ENCODE measurements at places on chromosomes 7 and 10.

GRCh38 chr7:45082031-45082830 is 6.5 kb downstream of the NACAD start:
- no peak for DNase-seq

- no peak for DNase-seq
Measured at GRCh38 chr7:20244334-20245120, 27.3 kb upstream of the MACC1 start.

- DNase-seq: no peak
Measured at GRCh38 chr7:100567751-100568175, 5.9 kb downstream of the SAP25 start.

GRCh38 chr7:122550545-122550944 is 148.4 kb downstream of the RNF133 start:
- no peak for DNase-seq

DNA sequence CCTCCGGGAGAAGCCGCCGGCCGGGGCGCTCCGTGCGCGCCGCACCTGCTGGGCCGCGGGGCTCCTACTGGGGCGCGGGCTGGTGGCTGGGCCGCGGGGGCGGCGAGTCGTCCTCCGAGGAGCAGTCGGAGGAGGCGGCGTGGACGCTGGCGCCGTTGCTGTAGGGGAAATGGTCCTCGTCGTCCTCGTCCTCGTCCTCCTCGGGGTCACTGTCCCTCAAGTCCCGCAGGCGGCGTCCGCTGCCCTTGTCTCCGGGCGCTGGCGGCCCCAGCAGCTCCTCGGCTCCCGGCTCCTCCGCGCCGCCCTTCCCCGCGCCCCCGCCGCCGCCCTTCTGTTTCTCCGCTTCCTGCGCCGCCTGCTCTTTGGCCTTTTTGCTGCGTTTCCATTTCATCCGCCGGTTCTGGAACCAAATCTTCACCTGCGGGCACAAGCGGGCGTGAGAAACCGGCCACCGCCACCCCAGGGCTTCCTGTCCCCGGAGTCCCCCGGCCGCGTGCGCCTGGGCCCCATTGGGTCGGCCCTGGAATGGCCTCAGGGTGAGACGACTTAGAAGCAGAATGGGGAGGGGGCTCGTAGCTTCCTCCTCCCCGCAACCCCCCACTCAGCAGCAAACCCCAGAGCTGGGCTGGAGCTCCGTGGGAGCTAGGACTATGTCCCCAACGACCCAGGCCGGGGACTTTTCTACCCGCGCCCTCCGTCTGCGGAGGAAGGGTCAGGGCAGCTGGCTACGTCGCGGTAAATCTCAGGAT is 4.8 kb downstream of the MNX1 start:
- DNase-seq: no peak

GRCh38 chr10:75620356-75620755 is 188.9 kb downstream of the LRMDA start:
- DNase-seq: no peak

DNA sequence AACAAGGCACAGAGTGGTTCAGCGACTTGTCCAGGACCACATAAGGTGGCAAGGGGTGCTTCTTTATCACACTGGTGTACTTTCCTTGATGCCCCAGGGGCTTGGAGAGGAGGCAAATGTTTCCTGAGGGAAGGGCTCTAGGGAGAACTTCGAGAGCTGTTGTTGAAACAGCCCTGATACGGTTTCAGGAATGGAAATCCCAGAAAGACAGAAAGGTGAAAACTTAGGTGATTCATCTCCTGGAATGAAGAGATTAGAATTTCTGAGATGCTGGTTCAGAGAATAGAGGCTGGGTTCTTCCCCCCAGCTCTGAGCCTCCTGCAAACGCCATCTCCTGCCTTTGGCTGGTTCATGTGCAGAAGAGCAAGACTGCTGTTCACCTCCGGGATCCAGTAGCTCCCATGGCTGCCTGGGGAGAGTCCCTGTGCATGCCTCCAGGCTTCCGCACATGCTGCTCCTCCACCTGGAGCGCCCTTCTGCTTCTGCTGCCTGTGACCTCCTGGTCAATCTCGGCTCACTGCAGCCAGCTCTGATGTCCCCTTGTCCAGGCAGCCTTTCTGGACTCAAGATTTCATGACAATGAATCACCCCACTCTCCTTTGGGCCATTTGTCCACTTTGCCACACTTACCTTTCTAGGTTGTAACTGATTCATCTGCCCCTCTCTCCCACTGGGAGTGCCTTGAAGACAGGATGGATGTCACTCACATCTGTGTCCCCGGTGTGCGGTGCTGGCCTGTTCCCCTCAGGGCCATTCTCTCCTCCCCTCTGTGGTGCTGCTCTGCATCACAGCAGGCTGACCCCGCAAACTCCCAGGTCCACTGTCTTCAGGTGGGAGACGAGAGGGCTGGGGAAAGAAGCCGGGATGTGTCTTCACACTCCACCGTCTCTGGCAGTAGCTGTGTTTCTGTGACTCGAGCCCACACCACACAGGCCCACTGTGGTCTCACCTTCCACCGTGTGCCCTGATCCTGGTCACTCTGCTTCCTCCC is 3.6 kb upstream of the CDH23 start:
- DNase-seq: no peak

DNA sequence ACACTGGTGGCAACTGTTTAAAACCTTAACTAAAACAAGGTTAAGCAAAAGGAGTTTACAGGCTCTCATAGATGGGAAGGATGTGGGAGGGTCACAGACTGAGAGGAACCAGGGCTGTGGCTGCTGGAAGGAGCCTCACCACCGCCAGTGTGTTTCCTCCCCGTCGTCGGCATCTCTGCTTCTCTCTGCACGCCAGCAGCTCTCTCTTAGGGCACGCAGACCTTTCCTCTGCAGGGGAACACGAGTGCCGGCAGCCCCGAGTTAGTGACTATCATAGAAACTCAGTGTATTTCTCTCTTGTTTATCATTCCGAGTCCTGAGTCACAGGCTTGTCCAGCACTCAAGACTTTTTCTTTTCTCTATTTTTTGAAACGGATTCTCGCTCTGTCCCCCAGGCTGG is 8.1 kb upstream of the SH2D4B start:
- no peak for DNase-seq

- DNase-seq: no peak
Measured at GRCh38 chr10:111084366-111085255, 7.8 kb downstream of the ADRA2A start.

DNA sequence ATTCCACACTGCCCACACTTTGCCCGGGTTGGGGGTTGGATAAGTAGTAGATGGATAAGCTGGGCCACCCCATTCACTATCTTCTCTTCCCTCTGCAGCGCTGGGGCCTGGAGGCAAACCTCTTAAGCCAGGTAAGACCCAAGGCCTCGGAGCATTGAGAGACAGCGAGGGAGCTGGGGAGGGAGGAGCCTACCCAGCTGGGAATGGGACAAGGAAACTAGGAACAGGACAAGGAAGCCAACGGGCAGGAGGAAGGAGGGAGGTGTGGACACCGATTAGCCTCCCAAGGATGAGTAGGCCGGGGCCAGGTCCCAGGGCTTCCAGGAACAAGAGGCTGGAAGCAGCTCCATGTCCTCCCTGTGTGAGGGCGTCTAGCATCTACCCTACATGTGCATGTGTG is 9.6 kb downstream of the ELN start:
- DNase-seq: no peak

DNA sequence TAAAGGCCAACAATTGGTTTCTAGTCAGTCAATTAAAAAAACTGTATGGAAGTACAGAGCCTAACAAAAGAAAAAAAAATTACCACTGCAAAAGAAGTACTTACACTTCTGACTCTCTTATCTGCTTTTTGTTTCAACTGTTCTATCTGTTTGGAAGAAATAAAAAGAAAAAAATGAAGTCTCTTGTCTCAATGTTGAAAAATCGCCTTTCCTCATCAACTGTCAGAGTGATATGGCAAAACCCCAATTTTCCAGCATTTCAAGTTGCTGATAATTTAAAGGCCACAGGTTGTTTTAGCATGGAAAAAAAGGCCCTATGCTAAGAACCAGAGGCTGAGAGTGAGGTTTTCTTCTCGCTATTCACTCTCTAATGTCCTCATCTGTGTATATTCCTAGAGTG is 13.6 kb downstream of the ZDHHC6 start:
- DNase-seq: no peak

GRCh38 chr10:101867931-101868330 is 24.3 kb upstream of the KCNIP2 start:
- DNase-seq: no peak

- DNase-seq: no peak
Measured at GRCh38 chr7:90759710-90760109, 163.6 kb downstream of the CDK14 start.

DNA sequence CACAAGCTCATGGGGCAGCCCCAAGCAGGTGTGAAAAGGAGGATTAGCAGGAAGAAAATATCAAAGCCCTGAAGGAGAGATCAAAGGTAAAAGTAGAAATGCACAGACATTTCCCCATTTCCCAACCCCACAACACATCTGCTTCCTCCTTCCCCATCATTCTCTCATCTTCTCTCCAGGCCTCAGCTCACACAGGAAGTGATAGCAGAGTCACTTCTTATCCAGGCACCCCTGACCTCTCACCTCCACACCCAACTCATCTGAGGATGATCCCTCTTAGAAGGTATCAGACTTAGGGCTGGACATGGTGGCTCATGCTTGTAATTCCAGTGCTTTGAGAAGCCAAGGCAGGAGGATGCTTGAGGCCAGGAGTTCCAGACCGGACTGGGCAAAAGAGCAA is 18.2 kb upstream of the GJC3 start:
- DNase-seq: no peak

GRCh38 chr7:50212666-50213621 is 91.6 kb upstream of the IKZF1 start:
- no peak for DNase-seq

DNA sequence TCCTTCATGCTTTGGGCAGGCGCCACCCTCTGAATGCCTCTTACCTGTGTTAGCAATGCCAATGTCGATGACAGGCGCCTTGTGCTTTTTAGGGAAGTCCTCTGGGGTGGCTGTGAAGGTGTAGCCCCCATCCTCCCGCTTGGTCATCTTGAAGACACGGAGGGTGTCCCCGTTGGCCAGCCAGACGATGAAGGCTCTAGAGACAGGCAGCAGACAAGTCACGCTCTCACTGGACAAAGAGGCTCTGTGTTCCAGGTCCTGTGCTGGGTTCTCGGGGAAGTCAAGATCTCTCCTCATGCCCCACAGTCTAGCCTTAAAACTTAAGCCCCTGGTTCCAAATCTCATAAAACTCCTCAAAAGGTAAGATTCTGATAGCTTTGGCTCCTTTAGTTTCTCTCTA is 5.1 kb downstream of the TBL2 start:
- DNase-seq: no peak

All from activated CD8-positive, alpha-beta memory T cell treated with anti-CD3 and anti-CD28 coated beads for 4 hours (primary cell).